Activated CD4-positive, alpha-beta T cell treated with anti-CD3 and anti-CD28 coated beads for 36 hours (primary cell): ENCODE measurements at places on chromosomes 7 and 10. TPM values are rescaled to one million over a fixed set of nuclear protein-coding genes. Genes with fewer than 3 reads are reported as not detected.

DNA sequence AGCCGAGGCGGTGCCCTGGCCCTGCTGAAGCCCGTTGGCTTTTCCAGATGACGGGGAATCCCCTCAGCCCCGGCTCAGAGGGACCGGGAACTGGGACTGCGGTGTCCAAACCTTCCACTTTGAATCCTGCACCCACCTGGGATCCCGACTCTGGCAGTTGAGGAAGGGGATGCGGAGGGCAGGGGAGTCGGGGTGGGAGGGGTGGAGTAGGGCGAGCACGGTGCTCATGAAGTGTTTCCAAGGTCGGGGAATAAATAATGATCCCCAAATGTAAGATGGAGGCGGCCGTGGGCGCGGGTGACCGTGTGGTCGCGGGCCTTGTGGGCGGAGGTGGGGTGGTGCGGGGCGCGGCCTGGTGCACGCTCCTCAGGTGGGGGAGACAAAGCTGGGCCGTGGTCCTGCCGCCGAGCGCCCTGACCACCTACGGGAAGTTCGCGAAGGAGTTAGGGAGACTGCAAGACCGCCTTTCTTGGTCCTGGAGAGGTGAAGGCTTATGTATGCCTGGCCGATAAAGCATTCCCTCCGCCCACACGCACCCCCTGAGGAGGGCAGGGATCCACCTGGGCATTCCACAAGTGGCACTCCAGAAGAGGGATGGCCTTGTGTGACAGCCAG lies 1.4 kb downstream of the MTURN start:
- H3K4me3 ChIP-seq = peak overlapping the region; percentile 81
- H3K27ac ChIP-seq = peak overlapping the region; percentile 84
- peaks cover 4% of the 10 kb centered on the region for H3K4me1 ChIP-seq

Gene CHCHD3
- 63.0 TPM for total RNA-seq

DNA sequence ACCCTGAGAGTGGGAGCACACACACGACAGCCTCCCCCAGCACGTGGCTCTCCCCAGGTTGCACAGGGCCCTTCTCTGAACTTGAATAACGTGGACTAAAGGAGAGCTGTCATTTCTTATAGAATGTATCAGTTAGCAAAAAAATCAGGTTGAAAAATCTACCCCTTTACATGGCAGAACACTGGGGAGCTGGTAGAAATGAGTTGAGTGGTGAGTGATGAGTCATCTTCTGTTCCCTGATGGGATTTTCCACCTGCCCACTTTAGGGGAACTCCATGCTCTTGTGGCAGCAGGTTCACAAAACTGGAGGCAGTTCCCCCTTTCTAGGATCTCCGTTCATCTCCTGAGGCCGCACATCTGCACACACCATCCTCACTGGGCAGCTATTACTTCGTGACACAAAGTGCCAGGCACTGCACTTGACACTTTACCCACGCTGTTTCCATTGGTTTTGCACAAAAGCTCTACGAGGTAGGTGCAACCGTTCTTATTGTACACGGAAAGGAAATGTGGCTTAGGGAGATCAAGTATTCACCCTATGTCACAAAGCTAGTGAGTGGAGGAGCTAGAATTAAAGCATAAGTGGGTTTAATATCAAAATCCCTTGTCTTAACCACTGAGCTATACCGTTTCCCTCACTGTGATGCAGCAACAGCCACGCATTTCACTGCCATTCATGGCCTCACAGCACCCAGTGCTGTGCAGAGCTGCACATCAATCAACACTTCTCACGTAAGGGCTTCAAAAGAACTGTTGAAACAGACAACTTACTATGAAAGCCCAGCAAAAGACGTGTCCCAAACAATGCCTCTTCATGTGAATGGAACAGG lies 80.2 kb downstream of the RNF216 start:
- peak overlapping the region; percentile 52 for H3K4me3 ChIP-seq
- DNase-seq = peak; percentile 85
- peaks cover 31% of the 10 kb centered on the region for H3K36me3 ChIP-seq
- peak overlapping the region; percentile 91 for H3K27ac ChIP-seq

Gene AZGP1
- total RNA-seq = not detected

Gene AKR1C2
- not detected for total RNA-seq

GRCh38 chr7:67406976-67407375 lies 410.3 kb downstream of the TYW1 start:
- H3K4me3 ChIP-seq = no peak overlapping the region
- DNase-seq = no peak
- H3K27ac ChIP-seq = no peak overlapping the region
- H3K27me3 ChIP-seq = peaks cover 5% of the 10 kb centered on the region
- H3K4me1 ChIP-seq = no peaks in the 10 kb centered on the region

DNA sequence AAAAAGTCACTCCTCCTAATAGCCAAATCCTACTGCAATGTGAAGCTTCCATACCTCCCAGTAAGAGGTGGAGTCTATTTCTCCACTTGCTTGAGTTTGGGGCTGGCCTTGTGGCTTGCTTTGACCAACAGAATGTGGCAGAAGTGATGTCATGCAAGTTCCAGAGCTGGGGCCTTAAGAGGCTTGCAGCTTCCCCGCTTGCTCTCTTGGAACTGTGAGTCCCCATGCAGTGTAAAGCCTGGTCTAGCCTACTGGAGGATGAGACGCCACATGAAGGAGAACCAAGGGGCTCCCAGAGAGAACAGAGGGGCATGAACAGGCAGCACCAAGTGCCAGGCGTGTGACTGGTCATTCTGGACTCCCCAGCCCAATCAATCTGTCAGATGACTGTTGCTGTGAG lies 58.6 kb upstream of the OPALIN start:
- no peaks in the 10 kb centered on the region for H3K4me1 ChIP-seq
- H3K4me3 ChIP-seq = no peak overlapping the region
- DNase-seq = no peak
- H3K36me3 ChIP-seq = no peaks in the 10 kb centered on the region

DNA sequence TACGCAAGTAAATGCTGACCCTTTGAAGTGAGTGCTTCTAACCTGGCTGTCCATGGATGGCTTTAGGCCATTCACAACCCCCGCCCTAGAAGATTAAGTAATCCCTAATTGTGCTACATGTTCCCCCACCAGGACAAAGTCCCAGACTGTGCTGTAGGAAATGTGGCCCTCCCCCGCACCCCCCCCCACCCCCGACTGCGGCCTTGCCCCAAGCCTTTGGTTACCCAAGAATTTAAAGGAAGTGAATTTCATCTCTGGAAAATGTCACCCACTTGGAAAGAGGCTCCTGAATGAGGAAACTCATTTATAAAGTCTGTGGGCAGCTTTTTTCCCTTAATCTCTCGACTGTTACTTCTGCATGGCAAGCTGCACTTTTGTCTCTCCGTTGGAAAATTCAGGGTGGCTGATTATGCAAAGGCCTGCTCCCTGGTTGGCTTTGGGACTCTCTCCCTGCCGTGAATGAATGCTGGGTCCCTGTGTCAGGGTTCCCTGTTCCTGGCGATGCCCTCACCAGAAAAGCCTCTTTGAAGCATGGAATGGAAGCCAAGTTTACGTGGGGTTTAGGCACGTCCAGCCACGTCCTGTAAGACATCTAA lies 31.4 kb upstream of the AQP1 start:
- no peak overlapping the region for H3K4me3 ChIP-seq
- no peak overlapping the region for H3K27ac ChIP-seq
- DNase-seq = no peak
- H3K27me3 ChIP-seq = no peaks in the 10 kb centered on the region
- H3K36me3 ChIP-seq = no peaks in the 10 kb centered on the region

Gene FAM237B
- not detected for total RNA-seq

DNA sequence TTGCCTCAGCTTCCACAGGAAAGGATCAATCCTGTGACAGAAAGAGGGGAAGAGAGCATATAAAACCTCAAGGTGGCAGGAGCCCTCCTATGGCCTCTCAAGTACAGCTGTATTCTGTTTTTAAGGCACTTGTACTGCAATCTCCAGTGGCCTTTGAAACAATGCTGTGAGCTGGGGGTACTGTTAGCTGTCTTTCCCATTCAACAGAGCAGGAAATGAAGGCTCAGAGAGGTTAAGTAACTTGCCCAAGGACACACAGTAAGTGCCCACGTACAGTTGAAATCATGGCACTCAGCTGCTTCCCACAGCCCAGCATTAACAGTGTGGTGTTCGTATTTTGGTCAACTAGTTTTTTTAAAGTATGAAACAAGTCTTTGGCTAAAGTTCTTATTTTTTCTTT lies 34.0 kb downstream of the DUSP5 start:
- H3K4me1 ChIP-seq = peaks cover 62% of the 10 kb centered on the region
- H3K27ac ChIP-seq = no peak overlapping the region
- no peak for DNase-seq
- H3K36me3 ChIP-seq = no peaks in the 10 kb centered on the region

DNA sequence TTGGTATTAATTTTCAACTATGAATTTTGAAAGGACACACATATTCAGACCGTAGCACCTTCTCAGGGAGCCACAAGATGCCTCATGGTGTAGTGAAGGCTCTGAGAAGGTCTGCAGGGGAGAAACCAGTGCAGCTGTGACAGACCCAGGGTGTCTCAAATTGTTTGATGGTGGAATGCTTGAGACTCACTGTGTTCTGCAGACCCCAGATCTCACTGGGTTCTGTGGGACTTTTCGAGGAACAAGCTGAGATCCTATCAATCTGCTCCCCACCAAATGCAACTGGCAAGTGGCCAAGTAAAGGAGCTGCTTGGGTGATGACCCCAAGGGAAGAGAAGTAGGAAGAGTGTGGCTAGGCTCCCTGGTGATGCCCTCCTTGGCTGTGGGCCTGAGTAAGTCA lies 130.5 kb upstream of the UNC5B start:
- H3K36me3 ChIP-seq = no peaks in the 10 kb centered on the region
- no peak overlapping the region for H3K4me3 ChIP-seq
- H3K27ac ChIP-seq = no peak overlapping the region
- no peaks in the 10 kb centered on the region for H3K4me1 ChIP-seq
- DNase-seq = no peak

Gene AGMO
- not detected for total RNA-seq

GRCh38 chr10:17229967-17230682 lies 2.1 kb downstream of the VIM start:
- H3K27me3 ChIP-seq = peaks cover 1% of the 10 kb centered on the region
- peaks cover 41% of the 10 kb centered on the region for H3K36me3 ChIP-seq
- peak overlapping the region; percentile 90 for H3K27ac ChIP-seq
- H3K4me3 ChIP-seq = peak overlapping the region; percentile 82

GRCh38 chr10:68598978-68599770 lies 39.0 kb downstream of the TET1 start:
- DNase-seq = peak; percentile 11
- peaks cover 26% of the 10 kb centered on the region for H3K4me1 ChIP-seq
- H3K36me3 ChIP-seq = no peaks in the 10 kb centered on the region
- no peak overlapping the region for H3K4me3 ChIP-seq
- H3K27me3 ChIP-seq = no peaks in the 10 kb centered on the region

DNA sequence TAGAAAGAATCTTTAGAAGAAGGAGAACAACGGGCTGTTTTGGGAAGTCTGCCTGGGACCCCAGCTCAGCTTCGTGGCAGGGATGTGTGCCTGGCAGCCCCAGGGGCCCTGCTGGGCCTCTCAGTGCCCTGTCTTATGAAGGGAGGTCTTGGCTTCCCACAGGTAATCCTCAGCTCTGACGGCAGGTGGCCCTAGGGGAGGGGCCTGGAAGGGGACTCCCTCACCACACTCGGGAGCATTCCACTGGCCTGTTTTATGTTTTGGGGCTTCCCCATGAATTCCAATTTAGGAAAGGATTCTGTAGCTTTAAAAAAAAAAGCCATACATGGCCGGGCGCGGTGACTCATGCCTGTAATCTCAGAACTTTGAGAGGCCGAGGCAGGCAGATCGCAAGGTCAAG lies 3.0 kb upstream of the DMBT1 start:
- H3K4me3 ChIP-seq = no peak overlapping the region
- DNase-seq = no peak
- no peaks in the 10 kb centered on the region for H3K27me3 ChIP-seq
- H3K36me3 ChIP-seq = no peaks in the 10 kb centered on the region
- H3K4me1 ChIP-seq = peaks cover 29% of the 10 kb centered on the region

- H3K27me3 ChIP-seq = no peaks in the 10 kb centered on the region
- no peak overlapping the region for H3K4me3 ChIP-seq
- H3K4me1 ChIP-seq = no peaks in the 10 kb centered on the region
- no peak for DNase-seq
- no peak overlapping the region for H3K27ac ChIP-seq
Measured at GRCh38 chr7:130112093-130112492, 41.8 kb downstream of the KLHDC10 start.

DNA sequence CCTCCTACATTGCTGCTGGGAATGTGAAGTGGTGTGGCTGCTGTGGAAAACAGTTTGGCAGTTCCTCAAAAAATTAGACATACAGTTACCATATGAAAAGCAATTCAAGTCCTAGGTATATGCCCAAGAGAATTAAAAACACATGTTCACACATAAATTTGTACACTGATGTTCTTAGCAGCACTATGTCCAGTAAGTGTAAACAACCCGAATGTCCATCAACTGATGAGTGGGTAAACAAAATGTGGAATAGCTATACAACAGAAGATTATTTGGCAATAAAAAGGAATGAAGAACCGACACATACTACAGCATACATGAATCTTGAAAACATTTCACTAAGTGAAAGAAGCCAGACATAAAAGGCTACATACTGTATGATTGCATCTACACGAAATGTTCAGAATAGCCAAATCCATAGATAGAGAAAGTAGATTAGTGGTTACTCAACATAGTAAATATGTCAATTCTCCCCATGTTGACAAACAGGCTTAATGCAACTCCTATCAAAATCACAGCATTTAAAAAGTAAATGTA lies 17.2 kb downstream of the CEP41 start:
- no peak for DNase-seq
- H3K4me1 ChIP-seq = peaks cover 57% of the 10 kb centered on the region
- H3K27ac ChIP-seq = no peak overlapping the region
- no peak overlapping the region for H3K4me3 ChIP-seq
- H3K36me3 ChIP-seq = peaks cover 8% of the 10 kb centered on the region

GRCh38 chr7:150373049-150373801 lies 4.6 kb downstream of the REPIN1 start:
- peak overlapping the region; percentile 38 for H3K27ac ChIP-seq
- DNase-seq = no peak
- no peaks in the 10 kb centered on the region for H3K27me3 ChIP-seq

Gene PNLIPRP1
- total RNA-seq = not detected

- no peak overlapping the region for H3K27ac ChIP-seq
- H3K36me3 ChIP-seq = peaks cover 12% of the 10 kb centered on the region
Measured at GRCh38 chr10:79274279-79275104, 72.8 kb upstream of the PPIF start.

- H3K36me3 ChIP-seq = no peaks in the 10 kb centered on the region
- peak; percentile 54 for DNase-seq
Measured at GRCh38 chr7:150983893-150984368, 5.8 kb upstream of the KCNH2 start.

- no peaks in the 10 kb centered on the region for H3K36me3 ChIP-seq
- DNase-seq = no peak
- H3K4me3 ChIP-seq = no peak overlapping the region
- H3K27me3 ChIP-seq = no peaks in the 10 kb centered on the region
- no peak overlapping the region for H3K27ac ChIP-seq
Measured at GRCh38 chr10:127449490-127449889, 99.6 kb upstream of the NPS start.
